ENCODE measurements at places on chromosomes 12 and 14.

- H3K36me3 ChIP-seq, result no peaks in the 10 kb centered on the region
- DNase-seq, result no peak
- H3K27me3 ChIP-seq, result peaks cover 2% of the 10 kb centered on the region
Measured at GRCh38 chr14:72583316-72584272, 310.3 kb downstream of the DPF3 start.

DNA sequence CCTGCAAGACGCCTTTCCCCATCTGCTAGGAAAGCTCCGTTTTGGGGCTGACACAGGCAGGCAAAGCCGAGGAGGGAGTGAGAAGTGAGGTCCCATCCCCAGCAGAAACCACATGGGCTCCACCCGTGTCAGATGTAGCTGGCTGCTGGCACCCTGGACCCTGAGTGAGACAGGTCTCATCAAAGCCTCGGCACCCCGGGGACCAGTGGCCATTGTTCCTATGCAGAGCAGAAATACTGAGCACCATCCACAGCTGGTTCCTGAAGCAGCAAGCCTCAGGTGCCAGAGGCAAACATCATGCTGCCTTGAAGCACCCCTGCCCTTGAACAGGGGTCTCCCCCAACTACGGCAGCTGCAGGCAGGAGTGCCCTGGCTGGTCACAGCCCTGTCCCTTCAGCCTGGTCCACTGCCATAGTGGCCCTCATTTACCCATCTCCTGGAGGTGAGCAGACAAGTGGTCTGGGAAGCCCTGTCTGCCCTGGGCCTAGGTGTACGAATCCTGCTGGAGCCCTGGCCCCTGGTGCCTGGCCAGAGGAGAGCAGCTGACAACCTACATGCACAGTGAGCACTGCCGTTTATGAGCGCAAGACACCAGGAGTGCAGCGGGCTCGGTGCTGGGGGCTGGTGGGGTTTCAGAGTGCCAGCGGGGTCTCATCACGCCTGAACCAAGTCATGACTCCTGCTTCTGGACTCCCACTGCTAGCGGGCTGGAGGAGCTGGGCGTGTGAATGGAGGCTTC lies 289.8 kb upstream of the RTL1 start:
- H3K4me1 ChIP-seq, result peaks cover 14% of the 10 kb centered on the region
- no peak overlapping the region for H3K27ac ChIP-seq
- peaks cover 2% of the 10 kb centered on the region for H3K27me3 ChIP-seq

- no peaks in the 10 kb centered on the region for H3K27me3 ChIP-seq
- no peak for DNase-seq
- no peak overlapping the region for H3K27ac ChIP-seq
Measured at GRCh38 chr12:115473257-115473956, 789.4 kb upstream of the TBX3 start.

DNA sequence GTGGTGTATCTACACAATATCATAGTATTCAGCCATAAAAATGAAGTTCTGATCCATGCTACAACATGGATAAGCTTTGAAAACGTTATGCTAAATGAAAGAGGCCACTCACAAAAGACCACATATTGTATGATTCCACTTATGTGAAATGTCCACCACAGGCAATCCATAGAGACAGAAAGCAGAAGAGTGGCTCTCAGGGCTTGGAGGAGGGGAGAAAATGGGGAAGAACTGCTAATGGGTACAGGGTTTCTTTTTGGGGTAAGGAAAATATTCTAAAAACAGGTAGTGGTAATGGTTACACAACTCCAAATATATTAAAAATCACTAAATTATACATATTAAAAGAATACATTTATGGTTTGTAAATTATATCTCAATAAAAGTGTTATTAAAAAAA lies 16.5 kb downstream of the SCNN1A start:
- H3K4me1 ChIP-seq, result peaks cover 29% of the 10 kb centered on the region
- peaks cover 48% of the 10 kb centered on the region for H3K36me3 ChIP-seq
- no peak overlapping the region for H3K27ac ChIP-seq
- H3K27me3 ChIP-seq, result no peaks in the 10 kb centered on the region
- DNase-seq, result no peak
- no peak overlapping the region for H3K4me3 ChIP-seq

DNA sequence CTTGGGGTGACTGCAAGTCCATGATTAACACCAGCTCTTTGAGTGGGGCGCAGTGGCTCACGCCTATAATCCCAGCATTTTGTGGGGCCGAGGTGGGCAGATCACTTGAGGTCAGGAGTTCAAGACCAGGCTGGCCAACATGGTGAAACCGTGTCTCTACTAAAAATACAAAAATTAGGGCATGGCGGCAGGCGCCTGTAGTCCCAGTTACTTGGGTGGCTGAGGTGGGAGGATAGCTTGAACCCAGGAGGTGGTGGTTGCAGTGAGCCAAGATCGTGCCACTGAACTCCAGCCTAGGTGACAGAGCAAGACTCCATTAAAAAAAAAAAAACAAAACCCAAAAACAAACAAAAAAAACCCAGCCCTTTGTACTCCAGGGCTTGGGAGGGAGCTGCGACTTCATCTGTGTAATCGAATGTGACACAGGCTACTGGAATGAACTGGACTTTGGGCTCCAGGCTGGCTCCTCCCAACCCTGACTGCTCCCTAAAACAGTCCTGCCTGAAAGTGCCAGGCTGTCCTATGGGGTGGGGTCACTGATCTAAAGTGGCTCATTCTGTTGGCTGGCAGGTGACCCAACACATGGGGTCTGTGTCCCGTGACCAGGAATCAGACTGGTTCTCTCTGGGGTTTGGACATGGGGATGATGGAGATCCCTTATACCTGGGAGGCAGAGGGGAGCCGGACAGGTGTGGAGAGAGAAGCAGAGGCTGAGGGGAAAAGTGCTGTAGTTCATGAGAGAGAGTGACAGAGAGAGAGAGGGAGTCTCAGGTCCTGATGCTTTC lies 9.3 kb upstream of the C12orf43 start:
- H3K4me1 ChIP-seq, result peaks cover 5% of the 10 kb centered on the region
- no peak overlapping the region for H3K27ac ChIP-seq

- no peaks in the 10 kb centered on the region for H3K27me3 ChIP-seq
- no peak overlapping the region for H3K27ac ChIP-seq
- no peaks in the 10 kb centered on the region for H3K36me3 ChIP-seq
- H3K4me1 ChIP-seq, result peaks cover 26% of the 10 kb centered on the region
Measured at GRCh38 chr14:53494587-53494986, 341.5 kb upstream of the DDHD1 start.
